ENCODE measurements at places on chromosomes 5 and 9.

- no peak for DNase-seq
Observed at GRCh38 chr5:124889486-124889825, 143.0 kb upstream of the ZNF608 start.

DNA sequence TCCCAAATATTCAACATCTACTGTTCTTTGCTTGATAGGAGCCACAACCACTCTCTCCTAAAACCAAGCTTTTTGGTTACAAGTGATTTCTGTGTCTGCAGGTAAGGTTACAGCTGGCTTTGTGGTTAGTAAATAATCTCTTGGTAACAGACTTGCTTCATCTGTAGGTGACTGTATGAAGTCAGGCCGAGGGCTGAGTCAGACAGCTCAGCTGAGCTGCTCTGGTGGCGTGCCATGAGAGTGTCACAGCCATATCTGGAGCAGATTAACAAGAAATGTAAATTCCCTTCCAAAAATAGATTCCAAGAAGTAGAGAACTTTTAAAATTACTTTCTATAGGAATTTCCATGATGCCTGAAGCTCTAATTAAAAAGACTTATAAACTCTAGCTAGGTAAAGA is 23.7 kb upstream of the TAS2R1 start:
- DNase-seq = no peak

- peak; percentile 56 for DNase-seq
Observed at GRCh38 chr9:5976674-5977397, 38.6 kb downstream of the RANBP6 start.

DNA sequence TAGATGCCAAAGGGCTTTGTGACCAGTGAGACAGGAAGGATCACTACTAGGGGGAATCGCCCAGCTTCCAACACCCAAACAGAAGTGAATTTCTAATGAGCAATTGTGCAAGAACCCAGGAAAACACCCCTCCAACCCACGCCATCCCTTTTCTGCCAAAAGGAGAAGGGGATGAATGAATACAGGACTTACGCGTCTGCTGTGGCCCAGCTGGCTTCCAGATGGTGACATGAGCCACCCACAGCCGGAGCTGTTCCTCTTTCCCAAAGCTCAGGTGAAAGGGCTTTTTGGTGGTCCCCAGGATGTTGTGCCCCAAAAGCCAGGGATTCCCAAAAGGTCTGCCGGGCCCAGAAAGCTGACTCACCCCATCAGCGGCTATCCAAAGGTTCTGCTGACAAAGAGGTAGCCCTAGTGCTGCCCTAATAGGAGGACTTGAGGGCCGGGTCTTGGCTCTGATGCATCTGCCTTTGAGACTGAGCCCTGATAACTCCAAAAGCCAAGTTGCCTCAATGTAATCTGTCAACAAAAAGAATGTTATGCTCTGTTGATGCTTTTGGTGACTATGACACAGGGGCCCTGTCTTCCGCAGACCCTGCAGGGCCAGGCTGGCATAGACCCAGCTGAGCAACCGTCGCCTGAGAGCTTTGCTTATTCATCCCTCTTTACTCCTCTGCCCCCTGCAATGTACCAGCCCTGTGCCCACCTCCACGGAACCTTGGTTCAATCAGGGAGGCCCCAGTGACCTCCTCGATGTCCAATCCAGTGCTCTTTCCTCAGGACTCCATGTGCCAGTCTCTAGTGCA is 14.5 kb downstream of the GSN start:
- peak; percentile 74 for DNase-seq

- no peak for DNase-seq
Observed at GRCh38 chr5:79794347-79794746, 104.7 kb downstream of the CMYA5 start.

DNA sequence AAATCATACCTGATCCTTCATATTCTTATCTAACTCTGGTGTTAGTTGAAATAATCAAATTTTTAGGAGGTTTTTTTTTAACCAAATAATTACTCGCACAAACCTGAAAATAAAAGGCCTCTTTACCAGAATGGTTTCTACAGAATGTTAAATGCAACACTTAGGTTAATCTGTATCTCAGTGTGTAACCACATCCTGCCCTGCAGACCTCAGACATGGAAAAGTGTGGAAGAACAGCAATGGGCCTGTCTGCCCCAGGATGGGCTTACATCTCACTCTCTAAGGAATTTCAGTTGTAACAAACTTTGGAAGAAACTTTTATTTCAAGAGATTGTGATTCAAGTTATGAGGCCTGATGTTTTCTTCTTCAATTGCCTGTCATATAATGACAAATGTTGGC is 32.5 kb upstream of the MIER3 start:
- peak; percentile 37 for DNase-seq

GRCh38 chr9:134275375-134275774 is 50.9 kb upstream of the RXRA start:
- DNase-seq = peak; percentile 47

DNA sequence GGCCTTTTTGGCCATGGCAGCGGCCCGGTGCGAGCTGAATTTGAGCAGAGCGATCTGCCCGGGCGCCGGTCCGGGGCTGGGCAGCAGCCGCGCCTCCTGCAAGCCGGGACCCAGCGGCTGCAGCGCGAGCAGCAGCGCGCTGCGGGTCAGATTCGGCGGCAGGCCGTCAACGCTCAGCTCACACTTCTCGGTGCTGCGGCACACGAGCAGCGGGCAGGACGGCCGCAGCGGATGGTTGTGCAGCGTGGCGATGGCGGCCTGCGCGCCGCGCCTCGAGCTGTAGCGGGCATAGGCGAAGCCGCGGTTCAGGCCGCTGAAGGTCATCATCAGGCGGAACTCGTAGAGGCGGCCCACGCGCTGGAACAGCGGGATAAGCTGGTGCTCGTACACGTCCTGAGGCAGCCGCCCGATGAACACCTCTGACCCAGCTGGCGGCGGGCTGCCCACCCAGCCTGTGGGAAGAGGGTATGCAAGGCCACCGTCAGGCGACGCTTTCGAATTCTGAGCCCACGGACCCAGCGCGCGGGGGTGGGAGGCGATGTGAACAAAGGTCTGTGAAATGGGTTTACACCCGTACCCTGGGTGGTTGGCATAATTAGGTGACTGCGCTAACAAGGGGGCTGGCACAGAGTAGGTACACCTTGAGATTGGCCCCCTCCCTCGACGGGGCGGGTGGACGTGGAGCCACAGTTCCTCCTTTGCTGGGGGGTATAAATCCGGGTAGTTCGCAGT is 755 bp downstream of the DND1 start:
- DNase-seq = peak; percentile 57

DNA sequence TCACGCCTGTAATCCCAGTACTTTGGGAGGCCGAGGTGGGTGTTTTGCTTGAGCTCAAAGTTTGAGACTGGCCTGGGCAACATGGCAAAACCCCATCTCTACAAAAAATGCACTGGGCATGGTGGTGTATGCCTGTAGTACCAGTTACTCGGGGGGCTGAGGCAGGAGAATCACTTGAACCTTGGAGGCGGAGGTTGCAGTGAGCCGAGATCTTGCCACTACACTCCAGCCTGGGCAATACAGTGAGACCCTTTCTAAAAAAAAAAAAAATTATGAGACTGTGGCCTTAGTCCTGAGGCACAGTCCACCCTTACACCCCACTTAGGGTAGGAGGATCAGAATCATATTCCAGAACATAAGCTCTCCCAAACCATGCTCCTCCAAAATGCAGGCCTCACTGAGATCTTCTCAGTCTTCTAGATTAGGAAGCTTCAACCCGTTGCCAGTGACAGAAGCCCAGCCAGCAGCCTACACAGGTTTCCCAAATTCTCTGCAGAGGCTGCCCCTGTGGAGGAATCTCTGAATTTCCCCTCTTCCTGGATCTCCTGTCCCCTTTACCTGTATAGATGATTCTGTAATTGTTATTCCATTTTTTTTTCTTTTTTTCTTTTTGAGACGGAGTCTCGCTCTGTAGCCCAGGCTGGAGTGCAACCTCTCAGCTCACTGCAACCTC is 77.3 kb downstream of the BASP1 start:
- no peak for DNase-seq

GRCh38 chr9:21674894-21675293 is 127.5 kb upstream of the MTAP start:
- no peak for DNase-seq

GRCh38 chr5:157917899-157918809 is 59.2 kb upstream of the CLINT1 start:
- DNase-seq = peak; percentile 89

DNA sequence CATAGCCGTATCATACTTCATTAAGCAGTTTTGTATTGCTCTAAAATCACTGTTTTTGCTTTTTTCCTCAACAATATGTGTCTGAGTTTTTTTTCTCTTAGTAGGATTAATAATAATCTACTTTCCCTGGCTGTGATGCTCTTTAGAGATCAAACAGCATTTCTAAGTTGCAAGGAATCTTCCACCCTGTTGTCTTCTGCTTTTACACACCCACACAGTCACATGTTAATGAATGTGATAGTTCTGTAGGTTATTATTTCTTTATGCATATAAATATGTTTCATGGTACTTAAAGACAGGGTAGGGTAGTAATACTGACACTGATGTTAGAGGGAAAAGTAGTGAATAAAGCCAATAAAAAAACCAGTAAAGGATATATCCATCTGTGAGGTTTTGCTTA is 29.3 kb downstream of the SLC44A1 start:
- DNase-seq = no peak

- peak; percentile 40 for DNase-seq
Observed at GRCh38 chr5:119071561-119071995, 691 bp downstream of the DMXL1 start.

GRCh38 chr9:35560625-35561337 is 44.3 kb upstream of the TESK1 start:
- DNase-seq = no peak

DNA sequence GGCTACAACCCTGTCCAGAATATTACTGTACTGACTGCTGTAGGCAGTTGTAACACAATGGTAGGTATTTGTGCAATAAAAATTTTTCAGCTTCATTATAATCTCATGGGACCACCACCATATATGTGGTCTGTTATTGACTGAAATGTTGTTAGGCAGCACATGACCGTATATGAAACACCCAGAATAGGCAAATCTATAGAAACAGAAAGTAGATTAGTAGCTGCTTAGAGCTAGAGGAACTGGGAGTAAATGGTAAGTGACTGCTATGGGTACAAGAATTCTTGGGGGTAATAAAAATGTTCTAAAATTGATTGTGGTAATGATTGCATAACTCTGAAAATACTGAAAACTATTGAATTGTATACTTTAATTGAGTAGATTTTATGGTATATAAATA is 185.7 kb downstream of the ESM1 start:
- DNase-seq = no peak

DNA sequence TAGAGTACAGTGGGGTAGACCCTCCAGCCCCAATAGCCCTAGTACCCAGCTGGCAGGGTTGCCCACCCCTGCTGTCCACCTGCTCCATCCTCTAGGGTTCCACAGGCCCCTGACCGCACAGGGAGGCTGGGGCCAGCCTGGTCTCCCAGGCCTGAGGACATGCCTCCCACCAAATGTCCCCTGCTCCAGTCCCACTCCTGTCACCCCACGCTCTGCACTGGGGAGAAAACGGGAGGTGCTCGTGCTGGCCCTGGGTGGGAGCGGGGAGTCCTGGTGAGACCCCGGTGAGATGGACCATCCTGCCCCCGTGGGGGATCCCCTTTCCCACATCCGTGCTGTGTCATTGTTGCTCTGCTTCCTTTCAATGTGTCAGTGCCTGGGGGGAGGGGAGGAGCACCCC is 12.1 kb downstream of the CPLX2 start:
- no peak for DNase-seq

GRCh38 chr9:131116281-131117120 is 8.9 kb upstream of the NUP214 start:
- no peak for DNase-seq

GRCh38 chr5:133581918-133582317 is 30.4 kb downstream of the FSTL4 start:
- DNase-seq = no peak

DNA sequence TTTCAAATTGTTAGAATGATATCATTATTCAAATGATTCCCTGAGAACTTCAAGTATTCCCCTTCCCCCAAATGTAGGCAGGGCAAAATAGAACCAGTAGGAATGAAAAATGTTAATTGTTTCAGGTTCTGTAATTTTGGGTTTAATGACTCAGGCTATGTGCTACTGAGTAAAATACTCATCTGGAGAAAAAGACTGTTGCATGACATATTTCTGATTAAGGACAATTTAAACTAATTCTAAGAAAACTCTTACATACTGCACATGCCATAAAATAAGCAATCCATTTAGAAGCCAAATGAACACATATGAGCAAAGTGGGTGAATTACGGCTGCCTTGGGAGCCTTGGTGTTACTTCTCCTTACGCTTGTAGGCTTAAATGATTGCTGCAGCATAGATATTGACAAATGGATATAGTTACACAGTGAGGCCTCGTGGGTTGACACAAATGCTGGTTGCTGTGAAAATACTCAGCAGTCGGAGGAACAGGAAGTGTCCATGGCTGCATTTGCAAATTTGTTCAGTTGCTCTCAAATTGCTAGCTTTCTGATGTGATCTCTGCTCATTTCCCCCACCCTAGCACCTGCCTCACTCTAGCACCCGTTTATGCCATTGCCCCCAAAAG is 174.9 kb upstream of the DMAC1 start:
- DNase-seq = peak; percentile 57

DNA sequence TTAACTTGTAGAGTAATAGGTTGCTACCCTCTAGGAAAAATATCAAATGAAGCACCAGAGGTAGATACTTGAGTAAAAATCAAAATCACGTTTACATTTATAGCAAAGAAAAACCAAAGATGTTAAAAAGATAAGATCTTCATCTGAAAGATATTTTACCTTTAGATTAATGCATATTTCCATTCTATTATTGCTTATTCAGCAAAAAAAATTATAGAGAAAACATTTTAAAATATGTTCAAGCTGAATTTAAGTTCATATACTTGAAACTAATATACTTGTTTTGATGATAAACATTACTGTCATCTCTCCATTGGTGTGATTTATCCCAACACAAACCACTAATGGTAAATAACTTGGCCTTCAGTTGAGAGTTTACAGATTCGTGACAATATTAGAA is 422.3 kb downstream of the CAAP1 start:
- DNase-seq = no peak

DNA sequence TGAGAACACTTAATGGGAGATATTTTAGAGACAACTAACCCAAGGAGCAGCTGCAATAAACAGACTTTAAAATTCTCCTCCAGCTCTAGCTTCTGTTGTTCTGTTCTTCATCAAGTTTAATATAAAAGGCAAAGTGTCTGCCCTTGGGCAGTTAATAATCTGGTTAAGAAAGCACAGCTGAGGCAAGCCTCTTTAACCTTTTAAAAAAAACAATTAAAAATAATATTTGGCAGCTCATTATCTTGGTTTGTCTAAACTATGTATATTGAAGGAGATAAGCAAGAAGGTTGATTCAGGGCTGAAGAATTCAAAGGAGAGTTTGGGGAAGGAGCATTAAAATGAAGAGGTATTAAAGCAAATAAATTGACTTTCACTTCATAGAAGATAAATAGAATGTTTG is 75.4 kb downstream of the TSSK1B start:
- no peak for DNase-seq
